Activated CD4-positive, alpha-beta T cell treated with anti-CD3 and anti-CD28 coated beads for 4 hours (primary cell): ENCODE measurements at places on chromosomes 3 and 15.

- no peak for DNase-seq
These were observed 104.6 kb upstream of the KLF13 start for GRCh38 chr15:31221936-31222515.

GRCh38 chr3:26515351-26515750, 107.2 kb upstream of the LRRC3B start:
- DNase-seq: no peak

DNA sequence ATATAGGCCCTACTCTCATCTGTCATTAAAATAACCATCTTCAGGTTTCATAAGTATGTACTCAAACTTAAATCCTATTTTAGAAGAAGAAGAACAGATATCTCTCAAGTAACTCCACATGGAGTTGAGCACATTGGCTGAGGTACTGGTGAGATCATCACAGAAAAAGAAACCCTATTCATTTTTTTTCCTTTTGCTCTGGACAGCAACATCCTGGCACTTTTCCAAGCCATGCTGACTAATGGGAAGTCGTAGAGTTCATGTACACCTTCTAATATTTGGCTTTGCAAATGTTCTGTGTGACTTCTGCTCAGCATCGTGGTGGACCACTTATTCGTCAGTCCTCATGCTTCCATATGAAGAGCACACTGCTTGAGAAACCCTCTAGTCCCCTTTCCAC, 336.0 kb upstream of the KCNH8 start:
- DNase-seq: no peak

DNA sequence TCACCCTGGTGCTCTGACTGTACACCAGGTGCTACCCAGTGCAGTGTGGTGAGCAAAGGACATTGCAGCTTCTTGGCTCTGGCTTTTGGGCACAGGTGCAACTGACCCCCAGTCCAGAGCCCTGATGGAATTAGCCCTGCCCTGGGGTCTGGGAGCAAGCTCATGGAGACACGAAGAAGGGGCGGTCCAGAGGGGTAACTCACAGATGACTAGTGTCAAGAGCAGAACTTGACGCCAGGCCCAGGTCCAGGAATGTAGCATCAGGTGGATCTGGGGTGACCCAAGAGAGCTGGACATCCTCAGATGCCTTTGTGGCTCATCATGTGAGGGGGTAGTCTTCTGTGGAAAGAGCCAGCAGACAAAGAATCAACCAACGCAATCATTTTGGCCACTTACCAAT, 88.9 kb downstream of the ASB7 start:
- no peak for DNase-seq

GRCh38 chr3:46917257-46917656, 39.7 kb downstream of the PTH1R start:
- DNase-seq: no peak
